ENCODE measurements at places on chromosomes 12 and 14.

- peak; percentile 46 for DNase-seq
These were observed 9.8 kb downstream of the EXOC3L4 start for GRCh38 chr14:103104389-103104653.

DNA sequence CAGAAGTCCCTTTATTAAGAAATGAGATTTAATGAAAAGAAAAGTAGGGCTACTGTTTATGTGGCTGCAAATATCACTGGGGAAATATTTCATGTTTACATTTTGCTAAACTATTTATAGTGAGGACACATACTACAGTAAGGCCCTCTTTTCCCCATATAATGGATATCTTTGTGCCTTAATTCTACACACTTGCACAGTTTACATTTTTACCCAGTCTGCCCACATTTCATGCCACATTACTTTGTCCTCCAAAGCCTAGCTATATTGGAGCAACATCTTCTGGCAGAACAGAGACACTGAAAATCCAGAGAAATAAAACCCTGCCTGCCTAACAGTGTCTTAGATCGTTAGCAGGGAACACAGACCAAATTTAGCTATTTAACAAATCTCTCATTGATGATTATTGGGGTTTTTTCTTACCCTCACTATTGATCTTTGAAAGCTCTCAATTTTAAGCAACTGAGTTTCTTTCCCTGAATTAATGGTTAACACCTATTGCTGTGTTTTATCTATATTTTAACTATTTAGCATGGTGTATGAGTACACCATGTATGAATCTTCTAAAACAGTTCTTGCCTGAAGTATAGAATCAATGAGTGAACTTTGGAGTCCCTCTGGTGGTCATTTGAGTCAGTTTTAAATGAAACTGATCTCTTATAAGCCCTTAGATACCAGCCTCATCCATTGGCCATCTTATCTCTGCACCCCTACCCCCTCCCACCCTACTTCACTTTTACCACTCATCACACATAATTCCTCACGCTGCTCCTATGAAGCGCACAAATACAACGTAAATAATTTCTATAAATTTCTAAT lies 170.2 kb downstream of the BCAT1 start:
- DNase-seq = peak; percentile 61

DNA sequence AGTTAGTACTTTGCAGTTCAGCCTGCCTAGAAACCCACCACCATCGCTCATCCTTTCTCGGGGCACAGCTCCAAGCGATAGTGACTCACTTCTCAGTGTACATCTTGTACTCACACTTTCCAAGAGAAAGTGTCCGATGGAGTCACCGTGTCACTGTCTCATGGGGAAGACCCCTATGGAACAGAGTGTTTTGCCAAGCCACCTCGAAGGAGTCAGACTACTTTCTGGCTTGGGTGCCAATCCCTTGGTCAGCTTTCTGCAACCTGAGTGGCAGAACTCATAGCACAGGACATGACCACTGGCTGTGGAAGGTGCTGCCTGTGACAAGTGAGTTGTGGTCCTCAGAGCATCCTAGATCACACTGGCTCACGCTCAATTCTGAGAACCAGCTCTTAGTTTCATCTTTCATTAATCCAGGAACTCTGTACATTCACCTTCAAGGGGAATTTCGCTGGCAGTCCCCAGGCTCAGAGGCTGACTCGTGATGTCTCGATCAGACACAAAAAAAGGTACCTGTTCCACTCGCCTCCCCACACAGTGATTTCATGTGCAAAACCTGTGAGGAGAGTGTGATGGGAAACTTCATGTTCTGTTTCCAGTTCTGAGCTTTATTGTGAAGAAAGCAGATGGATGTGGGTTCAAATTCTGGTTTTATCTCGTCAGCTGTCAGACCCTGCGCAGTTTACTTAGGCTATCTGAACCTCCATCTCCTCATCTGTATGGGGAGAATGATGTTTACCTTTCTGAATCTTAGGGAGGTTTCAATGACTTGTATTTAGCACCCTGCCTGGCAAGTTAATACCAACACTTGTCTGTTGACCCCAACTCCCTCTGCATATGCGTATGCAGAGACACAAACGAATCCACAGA lies 127.3 kb upstream of the CCND2 start:
- peak; percentile 83 for DNase-seq

DNA sequence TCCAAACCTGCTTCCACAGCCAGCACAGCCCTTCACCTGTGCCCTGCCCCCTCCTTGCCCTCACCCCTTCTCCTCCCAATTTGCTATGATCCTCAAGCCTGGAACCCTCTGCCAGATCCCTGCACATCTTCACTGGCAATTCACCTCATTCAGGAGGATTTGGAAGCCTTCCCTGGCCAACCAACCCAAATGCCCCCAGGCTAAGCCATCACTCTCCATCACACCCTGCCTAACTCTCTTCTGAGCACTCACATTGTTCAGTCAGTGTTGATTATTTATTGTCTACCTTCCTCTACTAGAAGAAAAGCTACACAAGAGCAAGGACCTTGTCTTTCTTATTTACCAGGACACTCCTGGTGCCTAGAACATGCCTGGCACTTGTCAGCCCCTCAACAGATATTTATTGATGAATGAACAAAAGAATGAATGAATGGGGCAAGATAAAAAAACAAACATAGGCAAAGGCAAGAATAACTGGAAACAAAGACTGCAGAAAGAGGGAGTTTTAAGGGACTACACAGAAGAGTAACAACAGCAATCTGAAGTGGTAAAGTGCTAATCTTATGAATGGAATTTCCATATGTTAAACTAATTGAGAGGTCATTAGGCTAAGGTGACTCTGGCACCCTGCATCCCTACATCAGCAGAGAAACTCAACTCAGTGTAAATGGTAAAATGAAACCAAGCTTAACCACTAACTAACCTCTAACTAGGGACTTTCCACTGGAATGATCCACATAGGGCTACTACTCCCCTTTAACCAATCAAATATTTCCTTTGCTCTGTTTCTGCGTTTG lies 33.4 kb downstream of the TMTC1 start:
- no peak for DNase-seq

Data from B cell (primary cell).